Hair follicular keratinocyte (primary cell): ENCODE measurements at places on chromosomes 6 and 20. TPM values are rescaled to one million over a fixed set of nuclear protein-coding genes. Genes with fewer than 3 reads are reported as not detected.

Gene BPIFA1
- total RNA-seq: not detected in 2 replicates

Gene DOK5
- not detected in 2 replicates for total RNA-seq

Gene FAM83B
- total RNA-seq: 35.7 and 44.0 TPM in 2 replicates

Gene BICRAL
- 2.1 and 4.4 TPM in 2 replicates for total RNA-seq

Gene OR2B6
- total RNA-seq: not detected in 2 replicates

Gene GRIK2
- total RNA-seq: not detected in 2 replicates

Gene SLC35B3
- 8.7 and 10.7 TPM in 2 replicates for total RNA-seq

Gene GGTLC1
- not detected in 2 replicates for total RNA-seq

Gene VSX1
- total RNA-seq: not detected in 2 replicates

Gene NRSN1
- not detected in 2 replicates for total RNA-seq
